Activated CD8-positive, alpha-beta memory T cell treated with anti-CD3 and anti-CD28 coated beads for 4 hours (primary cell): ENCODE measurements at places on chromosomes 4 and X.

- DNase-seq = no peak
These were observed 40.1 kb downstream of the SORBS2 start for GRCh38 chr4:185771711-185772390.

- no peak for DNase-seq
These were observed 18.9 kb downstream of the LEF1 start for GRCh38 chr4:108149588-108150380.

- no peak for DNase-seq
These were observed 5.5 kb upstream of the PPP1R2C start for GRCh38 chrX:42783451-42783850.

DNA sequence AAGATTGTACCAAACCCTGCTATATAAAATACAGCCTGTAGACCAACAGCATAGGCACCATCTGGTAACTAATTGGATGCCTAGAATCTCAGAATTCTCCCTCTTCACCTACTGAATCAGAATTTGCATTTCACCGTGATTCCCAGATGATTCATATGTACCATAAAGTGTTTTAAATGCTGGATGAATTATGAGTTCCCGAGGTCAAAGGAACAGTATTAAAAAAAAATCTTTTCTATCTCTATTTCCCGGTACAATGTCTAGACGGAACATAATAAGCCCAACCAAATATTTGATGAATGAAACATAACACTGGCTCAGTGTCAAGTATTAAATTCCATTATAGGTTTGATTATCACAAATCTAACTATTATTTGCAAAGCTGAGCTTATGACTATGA, 280.0 kb downstream of the ANKRD50 start:
- DNase-seq = no peak

DNA sequence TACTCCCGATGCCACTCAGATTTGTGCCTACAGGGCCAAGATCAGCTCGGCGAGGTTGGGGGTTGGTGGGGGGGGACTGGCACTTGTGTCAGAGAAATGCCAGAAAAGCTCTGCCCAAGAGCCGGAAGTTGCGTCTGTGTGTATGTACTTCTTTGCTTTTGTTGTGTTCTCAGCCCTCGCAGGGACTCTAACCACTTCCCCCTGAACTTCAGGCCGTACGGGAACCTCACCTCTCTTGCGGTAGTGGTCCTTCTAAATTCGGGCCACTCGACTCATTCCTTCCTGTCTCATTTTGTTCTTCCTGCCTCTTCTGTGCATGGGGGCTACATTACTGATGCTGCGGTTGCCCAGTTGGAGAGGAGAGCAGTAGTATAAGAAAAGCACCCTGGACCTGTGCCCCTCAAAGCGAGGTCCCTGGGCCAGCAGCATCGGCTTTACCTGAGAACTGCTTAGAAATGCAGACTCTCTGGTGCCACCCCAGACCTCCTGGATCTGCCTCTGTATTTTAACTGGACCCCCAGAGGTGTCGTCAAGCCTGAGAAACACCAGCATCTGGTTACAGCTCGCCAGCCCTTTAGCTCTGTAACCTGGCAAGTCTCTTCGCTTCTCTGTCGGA, 146.3 kb upstream of the RPS6KA3 start:
- no peak for DNase-seq

DNA sequence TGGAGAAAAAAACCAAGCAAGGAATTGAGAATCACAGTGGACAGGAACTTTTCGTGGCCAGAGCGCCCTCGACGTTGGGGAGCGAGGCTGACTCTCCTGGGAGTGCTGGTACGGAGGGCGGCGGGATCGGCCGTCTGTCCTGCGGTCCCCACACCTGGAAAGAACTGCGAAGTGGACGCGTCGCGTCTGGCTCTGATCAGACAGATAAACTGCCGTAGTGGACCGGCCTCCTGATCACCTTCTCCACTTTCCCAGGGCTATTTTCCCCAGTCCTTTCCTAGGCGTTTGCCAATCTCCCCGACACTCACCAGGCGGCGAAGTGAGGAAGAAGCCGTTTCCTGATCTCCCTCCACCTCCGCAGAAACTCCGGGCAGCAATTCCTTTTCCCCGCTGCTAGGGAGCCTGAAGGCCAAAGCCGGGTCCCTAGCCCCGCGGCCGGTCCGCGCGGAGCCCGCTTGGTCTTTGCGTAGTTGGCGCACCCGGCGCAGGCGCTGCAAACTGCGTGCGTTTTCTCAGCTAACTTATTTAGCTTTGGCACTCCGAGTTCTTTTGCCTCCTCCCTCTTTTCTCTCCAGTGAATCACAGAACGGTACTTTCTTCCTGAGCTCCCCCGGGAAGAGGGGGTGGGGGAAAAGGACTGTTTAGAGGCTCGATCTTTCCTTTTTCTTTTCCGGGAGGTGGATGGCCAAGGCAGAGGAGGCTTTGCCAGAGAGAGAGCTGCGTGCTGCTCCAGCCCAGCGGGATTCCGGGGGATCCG, at the start of gene ARSJ:
TSS of gene ARSJ (minus strand) at position 500 of the 757 bp plus-strand sequence. CDS start 813 bp downstream, outside the sequence.
- no peak for DNase-seq

- no peak for DNase-seq
These were observed 353.9 kb downstream of the GPAT3 start for GRCh38 chr4:83889802-83890201.

DNA sequence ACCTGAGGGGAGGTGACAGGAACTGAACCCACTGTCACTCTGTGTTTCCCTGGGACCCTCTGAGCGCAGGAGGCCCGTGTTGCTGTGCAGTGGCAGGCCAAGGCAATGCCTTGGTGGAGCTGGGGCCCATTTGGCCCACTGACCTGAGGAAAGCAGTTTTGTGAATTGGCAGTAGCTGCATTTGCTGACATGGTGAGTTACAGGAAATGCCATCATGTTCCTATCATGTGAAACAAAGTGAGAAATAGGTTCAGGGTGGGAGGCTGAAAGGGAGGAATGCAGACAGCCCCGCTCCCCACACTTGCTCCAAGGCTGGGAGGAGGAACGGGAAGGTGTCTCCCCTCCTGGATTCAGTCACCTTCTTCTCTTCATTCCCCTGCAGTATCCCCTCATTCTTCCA, 146.1 kb downstream of the PTTG2 start:
- DNase-seq = no peak

DNA sequence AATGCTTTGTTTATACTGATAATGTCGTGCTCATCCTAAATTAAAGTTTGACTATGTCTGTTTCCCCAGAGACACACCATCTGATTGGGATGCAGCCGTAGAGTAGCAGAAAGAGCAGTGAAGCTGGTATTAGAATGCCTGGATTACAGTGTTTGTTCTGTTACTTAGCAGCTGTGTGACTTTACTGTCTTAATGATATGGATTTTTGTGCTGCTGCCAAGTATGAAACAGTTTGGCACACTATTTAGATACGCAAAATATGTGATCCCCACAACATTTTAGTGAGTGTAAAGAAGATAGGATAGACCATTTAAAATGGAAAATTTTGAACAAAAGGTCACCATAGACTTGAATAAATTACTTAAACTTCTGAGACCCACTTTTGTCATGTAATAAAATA, 1.2 kb upstream of the CHIC1 start:
- DNase-seq = no peak

DNA sequence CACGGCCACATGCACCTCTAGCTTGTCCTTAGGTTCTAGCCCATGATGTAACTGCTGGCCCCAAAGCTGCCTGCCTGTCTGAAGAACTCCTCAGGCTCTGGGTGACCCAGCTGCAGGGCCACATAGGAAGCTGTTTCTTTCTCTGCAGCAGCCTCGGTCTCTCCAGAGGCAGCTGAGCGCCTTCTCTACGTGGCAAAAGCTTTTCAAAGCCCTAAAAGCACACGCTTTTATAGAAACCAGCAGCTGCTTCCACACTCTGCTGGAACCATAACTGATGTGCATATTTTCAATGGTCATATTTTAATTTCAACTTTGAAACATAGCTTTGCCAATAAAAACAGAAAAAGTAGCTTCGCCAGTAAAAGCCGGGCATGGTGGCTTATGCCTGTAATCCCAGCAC, 37.4 kb downstream of the FAM53A start:
- no peak for DNase-seq

DNA sequence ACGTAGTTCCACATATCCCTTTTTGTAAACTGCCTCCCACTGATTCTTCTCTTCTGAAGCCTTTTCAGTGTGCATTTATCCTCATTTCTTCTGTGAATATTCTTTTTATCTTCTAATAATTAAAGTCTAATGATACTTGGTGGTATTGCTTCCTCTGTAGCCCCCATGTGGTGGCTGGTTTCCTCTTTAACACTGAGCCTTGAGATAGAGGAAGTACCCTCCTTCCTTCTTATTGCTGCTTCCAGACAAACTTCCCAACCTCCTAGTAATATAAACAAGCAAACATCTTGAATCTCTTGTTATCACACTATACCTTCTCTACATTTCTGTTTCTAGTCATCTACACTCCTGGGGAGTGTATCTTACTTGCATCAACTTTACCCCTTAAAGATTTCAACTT, 310.5 kb upstream of the GIMD1 start:
- DNase-seq = no peak

GRCh38 chr4:24380957-24381665, 203.2 kb downstream of the DHX15 start:
- DNase-seq = no peak

GRCh38 chrX:107205770-107206696, at the start of the genes DNAAF6 and NUP62CL:
Gene DNAAF6, plus strand, starts transcription at chrX:107206611. Its CDS starts 6,265 bp downstream, at chrX:107212876.
Gene NUP62CL, minus strand, starts transcription at chrX:107206433. Its CDS starts 31,287 bp downstream, at chrX:107175146.
- DNase-seq = peak; percentile 39

DNA sequence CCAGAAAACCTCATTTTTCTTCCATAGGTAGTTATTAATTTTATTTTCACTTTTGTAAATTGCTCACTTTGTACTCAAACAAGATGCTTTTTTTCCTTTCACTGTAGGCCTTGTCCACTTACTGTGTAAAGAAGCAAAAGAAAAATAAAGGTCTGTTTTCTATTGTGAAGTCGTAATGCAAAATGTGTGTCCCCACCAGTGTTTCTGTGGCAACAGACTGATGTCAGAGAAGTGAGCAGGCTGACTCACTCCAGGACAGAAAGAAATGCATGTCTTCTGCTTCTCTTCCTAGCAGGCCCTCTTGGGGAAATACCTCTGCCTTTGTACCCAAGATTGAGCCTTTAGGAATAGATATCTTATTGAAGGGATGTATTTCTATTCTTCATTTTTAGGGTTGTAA, 30.3 kb downstream of the INPP4B start:
- no peak for DNase-seq

DNA sequence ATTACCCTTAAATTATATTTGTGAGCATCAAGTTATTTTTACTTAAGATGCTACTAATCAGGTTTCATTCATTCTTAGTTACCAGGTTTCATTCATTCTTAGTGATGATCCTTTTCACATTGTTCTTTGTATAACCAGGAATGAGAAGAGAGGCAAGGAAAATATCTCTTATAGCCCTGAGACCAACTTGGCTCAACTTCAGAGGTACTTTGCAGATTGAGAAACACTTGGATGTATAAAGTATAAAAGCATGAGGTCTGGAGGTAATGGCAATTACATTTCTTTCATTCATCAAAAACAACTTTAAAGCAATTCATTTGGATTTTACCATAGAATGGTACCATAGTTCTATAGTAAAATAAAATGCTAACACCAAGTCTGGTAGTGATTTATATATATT, 231.0 kb downstream of the PRDM5 start:
- DNase-seq = no peak

GRCh38 chrX:53950130-53950733, 94.0 kb downstream of the PHF8 start:
- DNase-seq = no peak

GRCh38 chrX:31371956-31372355, 300.1 kb upstream of the FTHL17 start:
- no peak for DNase-seq

GRCh38 chr4:15929540-15929939, 9.0 kb downstream of the FGFBP1 start:
- no peak for DNase-seq

DNA sequence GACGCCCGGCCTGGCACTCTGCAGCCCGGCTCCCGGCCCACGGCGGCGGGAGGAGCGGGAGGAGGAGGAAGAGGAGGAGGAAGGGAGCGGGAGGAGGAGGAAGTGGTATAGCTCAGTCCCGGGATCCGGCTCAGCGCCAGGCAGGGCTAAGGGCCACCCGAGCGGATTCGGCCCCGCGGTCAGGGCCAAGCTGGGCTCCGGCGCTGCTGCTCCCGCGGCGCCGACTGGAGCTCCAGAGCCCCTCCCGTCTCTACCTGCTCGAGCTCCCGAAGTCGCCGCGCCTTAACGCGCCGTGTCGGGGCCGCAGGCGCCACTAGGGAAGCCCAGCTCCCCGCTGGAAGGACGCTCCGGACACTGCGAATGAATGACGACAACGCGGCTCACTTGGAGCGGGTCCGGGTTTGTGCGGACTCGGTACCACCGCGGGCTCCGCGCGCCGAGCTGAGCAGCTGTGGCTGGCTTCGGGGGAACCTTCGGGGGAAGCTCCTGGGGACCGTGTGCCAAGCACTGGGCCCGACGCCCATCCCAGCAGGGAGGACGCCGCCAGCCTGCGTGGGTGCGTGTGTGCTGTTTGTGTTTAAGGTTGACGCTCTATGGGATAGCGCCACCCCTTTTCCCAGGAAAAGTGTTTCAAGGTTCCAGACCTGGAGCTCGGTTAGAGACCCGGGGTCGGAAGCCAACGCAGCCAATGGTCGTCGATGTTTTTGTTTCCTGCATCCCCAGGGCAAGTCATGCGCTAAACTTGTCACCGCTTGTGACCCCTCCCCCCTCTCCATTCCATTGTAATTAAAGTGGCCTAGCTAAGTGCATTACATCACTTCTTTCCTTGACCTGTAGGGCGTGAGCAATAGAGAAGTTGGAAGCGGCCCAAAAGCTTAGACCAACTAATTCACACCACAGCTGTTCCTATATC, at the start of gene TBC1D9:
TSS of gene TBC1D9 (minus strand) at position 67 of the 913 bp plus-strand sequence. CDS start 340 bp downstream, outside the sequence.
- DNase-seq = no peak

DNA sequence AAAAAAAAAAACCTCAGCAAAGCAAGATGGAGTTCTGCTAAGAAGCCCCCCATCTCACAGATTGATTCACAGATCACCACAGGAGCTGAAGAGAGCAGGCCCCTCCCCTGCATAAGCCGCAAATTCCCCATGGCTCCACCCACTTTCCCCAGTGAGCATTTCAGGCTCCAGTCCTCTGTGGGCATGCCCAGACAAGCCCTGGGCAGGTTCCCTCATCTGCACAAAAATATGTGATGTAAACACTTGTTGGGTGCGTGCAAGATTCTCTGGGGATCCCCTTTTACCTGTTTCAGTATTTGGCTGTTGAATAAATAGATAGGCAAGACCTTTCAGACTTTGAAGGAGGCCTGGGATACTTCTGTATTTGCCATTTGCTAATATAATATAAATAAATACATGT, 514.3 kb downstream of the PCDH7 start:
- no peak for DNase-seq

GRCh38 chrX:14946606-14947155, 73.5 kb downstream of the MOSPD2 start:
- DNase-seq = no peak

DNA sequence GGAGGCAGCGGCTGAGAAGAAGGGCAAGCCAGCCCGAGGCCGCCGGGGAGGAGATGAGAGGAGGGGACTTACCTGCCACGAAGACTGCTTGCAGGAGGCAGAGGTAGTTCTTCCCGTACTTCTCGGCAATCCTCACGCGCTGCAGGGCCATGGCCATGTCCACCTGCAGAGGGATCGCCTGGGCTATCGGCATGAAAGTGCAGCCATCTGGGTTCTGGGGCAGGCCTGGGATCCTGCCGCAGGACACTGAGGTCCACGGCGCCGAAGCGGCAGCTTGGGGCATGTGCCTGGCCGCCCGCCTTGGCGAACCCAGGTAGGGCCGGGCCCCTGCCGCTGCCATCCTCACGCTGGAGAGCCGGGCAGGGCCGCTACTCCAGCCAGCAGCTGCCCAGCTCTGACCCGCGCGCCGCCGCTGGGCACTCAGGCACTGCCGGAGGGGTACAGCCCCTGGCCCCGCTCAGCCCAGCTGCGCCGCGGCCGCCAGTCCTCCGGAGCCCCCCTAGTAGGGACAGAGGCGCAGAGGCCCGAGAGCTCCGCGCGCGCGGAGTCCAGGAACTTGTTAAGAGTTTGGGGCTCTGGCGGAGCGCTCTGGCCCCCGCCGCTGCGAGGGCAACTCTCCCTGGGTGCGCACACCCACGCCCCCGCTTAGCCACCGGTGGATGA, 16.0 kb downstream of the MCF2 start:
- no peak for DNase-seq
